ENCODE measurements at places on chromosomes 2 and 18.

- DNase-seq: no peak
Observed at GRCh38 chr18:44393406-44393805, 287.3 kb upstream of the SETBP1 start.

DNA sequence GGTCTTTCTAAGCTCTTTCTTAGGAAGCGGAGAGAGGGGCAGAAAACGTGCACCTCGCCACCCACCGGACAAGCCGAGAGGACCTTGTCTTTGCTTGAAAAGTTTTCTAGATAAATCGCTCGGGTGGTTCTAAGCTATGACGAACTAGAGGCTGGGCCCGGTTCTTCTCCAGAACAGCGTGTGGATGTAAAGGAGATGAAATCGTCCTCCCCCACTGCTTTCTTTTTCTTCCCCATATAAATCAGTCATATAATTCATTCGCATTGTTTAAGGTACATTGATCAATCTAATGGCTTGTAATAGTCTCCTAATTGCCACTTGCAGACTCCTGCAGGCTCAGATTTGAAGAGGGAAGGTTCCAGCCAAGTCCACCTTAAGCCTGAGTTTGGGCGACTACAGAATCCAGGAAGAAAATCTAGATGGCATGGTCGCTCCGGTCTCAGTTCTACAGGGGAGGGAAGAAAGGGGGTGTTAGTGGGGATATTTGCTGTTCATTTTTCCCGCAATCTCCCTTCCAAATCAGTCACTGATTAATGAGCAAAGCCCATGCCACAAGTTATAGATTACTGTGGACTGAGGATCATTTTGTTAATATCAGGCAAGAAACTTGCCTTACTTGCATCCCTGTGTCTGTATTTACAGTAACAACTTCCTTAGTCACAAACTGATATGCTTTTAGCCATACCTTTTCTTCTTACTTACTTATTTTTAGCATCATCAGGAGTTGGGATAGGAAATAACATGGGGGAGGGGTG lies 5.6 kb upstream of the SP9 start:
- no peak for DNase-seq

DNA sequence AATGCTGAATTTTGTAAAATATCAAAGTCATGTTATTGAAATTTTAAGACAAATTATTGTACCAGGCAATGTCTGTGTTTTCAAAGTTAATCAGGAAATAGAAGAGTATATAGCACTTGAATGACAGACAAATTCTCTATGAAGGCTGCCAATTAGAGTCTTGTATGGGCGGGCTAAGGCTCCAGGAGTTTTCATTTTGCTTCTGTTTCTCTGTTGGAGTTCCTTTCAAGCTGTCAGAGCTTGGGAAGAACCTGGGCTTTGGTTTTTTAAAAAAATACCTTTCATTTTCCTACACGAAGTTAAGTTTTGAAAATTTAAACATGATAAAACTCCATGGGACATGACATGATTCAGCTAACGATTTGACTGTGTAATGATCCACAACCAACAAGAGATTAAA lies 339.0 kb upstream of the KCNH7 start:
- DNase-seq: no peak

DNA sequence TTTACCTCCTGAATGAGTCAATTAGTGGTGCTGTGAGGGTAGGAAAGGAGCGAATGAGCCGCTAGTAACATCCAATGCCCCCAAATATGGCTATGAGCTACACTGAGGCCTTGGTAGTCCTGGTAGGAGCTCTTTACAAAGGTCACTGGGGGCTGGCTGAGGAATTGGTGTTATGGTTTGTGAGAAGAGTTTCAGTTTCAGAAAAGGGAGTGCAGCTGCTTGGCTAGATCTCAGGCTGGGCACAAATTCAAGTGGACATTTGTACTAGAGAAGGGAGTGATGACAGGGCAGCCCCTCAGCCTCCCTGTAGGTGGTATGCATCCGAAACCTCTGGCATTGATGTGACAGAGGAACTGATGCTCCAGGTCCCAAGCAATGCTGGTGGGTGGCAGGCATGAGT lies 13.9 kb upstream of the PAIP2B start:
- no peak for DNase-seq

DNA sequence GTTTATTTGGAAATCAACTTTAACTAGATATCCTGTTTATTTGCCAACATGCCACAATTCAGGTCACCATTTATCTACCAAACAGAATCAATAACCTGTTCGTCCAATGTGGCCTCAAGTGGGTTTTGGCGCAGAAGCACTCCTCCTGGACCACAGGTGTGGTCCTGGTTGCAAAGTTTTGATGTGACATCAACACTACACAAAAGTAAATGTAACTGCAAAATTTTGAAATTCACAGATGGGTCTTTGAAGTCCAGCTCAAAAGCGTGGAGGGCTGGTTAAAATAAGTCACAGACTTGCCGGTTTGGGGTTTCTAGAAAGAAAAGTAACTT lies 474 bp upstream of the GCA start:
- DNase-seq: no peak

DNA sequence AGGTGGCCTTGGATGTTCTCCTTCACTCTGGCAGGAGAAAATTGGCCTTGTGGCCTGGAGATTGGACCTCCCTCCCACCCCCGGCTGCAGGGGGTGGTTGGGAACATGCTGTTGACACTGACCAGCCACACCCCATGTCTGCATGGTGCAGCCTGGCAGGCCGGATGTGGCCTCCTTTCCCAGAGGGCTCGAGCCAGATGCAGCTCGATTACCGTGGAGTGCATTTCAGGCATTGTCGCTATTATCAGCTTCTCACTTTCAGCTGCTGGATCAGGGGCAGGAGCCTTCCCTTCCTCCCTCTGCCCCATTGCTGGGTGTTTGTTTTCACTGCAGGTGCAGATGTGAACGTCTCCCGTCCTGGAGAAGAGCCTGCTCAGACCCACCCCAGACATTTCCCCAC lies 211.0 kb upstream of the SIX2 start:
- no peak for DNase-seq

GRCh38 chr18:22210311-22210754 lies 40.9 kb downstream of the GATA6 start:
- DNase-seq: no peak

DNA sequence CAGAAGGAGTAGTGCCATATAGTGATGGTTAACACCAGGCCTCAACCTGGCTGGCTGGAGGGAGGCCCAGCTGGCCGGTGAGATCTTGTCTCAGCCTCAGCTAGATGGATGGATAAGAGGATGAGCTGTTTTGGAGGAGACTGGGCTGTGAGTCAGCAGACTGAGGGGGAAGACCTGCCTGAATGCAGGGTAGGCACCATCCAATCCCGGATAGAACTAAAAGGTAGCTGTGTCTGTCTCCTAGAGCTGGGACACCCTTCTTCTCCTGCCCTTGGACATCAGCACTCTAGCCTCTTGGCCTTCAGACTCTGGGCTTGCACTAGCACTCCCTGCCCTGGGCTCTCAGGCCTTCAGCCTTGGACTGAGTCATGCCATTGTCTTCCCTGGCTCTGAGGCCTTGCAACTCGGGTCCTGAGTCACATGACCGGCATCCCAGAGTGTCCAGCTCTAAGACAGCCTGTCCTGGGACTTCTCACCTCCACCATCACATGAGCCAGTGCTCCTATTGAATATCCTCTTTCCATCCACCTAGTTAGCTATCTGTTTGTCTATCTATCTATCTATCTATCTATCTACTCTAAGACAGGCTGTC lies 131.3 kb downstream of the TPO start:
- DNase-seq: no peak

GRCh38 chr2:53475321-53475720 lies 292.3 kb upstream of the CHAC2 start:
- no peak for DNase-seq

- no peak for DNase-seq
Observed at GRCh38 chr2:120229341-120229740, 6.1 kb upstream of the TMEM185B start.

DNA sequence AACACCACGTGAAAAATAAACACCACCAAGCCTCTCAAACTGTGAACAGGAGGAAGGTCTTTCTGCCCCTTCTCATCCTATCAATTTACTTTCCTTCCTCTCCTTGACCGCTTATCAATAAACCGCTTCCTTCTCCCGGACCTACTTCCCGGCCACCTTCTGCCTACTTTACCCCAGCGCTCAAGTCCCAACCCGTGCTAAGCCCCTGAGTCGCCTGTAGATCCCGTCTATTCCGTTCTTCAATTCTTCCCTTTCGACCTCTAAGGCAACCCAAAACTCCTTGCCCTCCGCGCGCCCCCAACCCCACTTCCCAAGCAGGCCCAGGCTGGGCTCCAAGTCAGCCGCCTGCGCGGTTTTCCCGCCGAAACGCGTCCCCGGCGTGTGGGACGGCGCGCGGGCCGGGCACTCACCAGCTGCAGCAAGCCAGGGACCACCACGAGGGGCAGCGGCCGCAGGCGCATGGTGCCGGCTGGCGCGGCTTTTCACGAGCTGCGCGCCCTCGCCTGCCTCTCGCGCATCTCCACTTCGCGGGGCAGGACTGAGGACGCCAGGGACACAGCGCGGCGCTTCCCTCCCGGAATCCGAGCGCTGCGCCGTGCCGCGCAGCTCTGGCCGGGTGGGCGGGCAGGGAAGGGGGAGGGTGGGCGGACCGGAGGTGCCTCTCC lies at the start of gene NXPH2:
Gene NXPH2, minus strand, starts transcription at position 610 of the 665 bp plus-strand sequence. Its CDS starts 149 bp downstream, at position 461.
- no peak for DNase-seq

GRCh38 chr2:46421361-46421760 lies 58.0 kb upstream of the TMEM247 start:
- no peak for DNase-seq

Data from activated CD8-positive, alpha-beta memory T cell treated with anti-CD3 and anti-CD28 coated beads for 1 hour (primary cell).